ENCODE measurements at places on chromosomes 16 and 17.

DNA sequence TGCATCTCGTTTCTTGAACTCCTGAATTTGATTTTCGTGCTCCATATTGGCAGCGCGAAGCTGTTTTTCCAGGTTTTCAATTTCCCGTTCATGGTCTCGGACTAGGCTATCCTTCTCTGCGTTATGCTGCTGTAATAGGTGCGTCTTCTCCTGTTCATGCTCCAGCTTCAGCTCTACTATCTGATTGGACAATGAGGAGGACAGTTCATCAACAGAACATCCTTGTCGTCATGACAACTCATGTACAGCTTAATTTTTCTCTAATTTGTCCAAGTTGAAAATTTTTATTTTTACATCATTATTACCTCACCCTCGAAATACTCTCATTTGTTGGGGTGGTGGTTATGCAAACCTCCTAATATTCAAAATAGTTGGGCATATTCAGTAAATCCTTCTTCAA, 289.8 kb downstream of the CEP112 start:
- no peak for DNase-seq

DNA sequence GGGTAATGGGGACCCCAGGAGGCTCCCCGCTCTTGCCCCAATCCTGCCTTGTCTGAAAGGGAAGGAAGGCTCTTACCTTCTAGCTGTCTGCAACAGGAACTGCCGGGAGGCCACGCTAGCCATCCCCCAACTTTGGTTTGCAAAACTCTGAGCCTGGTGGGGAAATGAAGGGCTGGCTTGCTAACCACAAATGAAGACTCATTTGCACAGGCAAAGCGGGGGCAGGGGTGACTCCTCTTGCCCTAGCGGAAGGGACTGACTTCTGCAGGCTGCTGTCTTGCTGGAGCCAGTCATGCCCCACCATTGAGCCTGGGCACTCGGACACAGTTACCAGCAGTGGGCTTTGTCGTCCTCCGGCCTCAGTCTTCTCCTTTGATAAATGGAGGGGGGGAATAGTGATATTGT, 52.6 kb downstream of the PLCG2 start:
- no peak for DNase-seq

- DNase-seq = no peak
Observed at GRCh38 chr16:48330189-48330840, 54.9 kb downstream of the SIAH1 start.

- DNase-seq = no peak
Observed at GRCh38 chr17:35795007-35795870, at the start of gene MMP28. MMP28 (minus strand) TSS chr17:35795641; CDS start chr17:35795377, 264 bp downstream.

DNA sequence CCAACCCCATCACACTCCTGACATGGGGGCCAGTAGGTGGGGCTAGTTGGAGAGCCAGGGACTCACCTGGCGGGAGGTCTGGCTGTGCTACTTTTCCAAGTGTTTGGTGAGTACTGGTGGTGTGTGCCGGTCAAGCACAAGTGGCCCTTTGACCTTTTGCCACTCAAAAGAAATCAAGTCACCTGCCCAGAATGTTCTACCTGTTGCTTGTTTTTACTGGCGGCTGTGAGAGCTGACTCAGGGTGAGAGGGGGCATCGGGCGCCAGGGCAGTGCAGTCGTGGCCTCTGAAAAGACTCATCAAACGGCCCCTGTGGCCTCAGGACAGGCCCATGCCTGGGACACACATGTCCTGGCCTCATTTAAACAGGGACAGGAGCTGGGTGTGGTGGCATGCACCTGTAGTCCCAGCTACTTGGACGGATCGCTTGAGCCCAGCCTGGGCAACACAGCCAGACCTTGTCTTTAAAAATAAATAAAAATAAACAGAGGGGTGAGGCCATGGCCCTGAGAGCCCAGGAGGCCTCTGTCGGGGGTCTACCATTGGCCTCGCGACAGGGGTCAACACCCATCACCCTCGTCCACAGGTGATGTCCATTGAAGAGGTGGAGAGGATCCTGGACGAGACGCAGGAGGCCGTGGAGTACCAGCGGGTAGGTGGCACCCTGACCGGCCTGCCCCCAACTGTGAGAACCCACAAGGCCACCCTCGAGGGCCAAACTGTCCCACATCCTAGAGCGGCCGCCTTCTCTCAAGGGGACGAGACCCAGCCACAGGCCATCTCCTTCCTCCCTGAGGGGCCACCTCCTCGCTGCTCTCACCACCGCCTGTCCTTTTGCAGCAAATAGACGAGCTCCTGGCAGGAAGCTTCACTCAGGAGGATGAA, 5.0 kb downstream of the CHMP6 start:
- no peak for DNase-seq

DNA sequence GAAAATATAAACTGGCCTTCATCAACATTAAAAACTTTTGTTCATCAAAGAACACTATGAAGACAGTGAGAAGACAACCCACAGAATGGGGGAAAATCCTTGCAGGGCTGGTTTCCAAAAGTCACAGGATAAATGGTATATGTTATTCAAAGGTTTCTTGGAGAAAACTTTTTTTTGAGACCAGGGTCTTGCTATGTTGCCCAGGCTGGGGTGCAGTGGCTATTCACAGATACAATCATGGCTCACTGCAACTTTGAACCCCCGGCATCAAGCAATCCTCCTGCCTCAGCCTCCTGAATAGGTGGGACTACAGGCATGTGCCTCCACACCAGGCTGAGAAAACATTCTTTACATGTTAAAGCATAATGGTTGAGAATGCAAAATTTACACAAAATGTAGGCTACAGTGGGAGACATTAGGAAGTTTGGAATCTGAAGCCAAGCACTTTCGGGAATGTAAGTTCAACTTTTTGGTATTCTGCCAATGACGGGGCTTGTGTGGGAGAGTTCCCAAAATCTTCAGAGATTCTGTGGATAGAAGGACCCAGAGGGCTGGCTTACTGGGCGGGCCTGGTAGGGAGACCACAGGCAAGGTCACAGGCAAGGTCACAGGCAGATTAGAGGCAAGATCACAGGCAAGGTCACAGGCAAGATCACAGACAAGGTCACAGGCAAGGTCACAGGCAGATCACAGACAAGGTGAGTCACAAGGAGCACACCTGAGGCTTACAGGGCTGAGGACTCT, 24.2 kb upstream of the ATP2A3 start:
- no peak for DNase-seq

GRCh38 chr17:27756467-27757371, 43.6 kb downstream of the NOS2 start:
- no peak for DNase-seq

GRCh38 chr17:73316919-73317505, 5.2 kb upstream of the CDC42EP4 start:
- DNase-seq = no peak

DNA sequence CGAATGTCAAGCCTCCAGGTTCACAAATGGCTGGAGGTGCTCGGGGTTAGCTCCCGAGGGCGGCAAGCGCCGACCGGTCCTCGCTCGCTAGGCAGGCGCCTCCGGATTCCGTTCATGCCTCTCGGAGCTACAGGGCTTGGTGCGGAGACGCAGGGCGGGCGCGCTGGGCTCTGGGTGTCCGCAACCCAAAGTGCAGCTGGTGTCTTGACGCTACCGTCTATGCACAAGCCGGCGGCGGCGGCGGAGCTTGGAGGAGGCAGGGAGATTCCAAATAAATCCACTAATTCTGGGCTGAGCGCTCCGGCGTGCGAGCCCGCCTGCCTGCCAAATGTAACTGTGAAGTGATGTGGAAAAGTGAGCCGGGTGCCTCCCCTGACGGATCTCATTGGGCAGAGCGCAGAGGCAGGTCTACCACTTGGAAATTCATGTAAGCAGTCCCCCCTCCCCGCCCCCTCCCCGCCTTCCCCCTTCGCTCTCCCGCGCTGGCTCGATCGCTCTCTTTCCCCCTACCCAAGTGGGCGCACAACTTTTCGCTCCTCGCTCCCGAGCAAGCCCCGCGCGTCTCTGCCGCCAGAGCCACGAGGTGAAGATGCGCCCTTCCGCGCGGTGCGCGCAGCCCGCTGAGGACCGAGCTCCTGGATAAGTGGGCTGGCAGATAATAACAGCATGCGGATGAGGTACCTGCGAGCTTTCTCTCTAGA, at the start of gene CDH8:
CDH8 (minus strand) TSS at position 338 of the 701 bp plus-strand sequence. CDS start 15,035 bp downstream, outside the sequence.
- DNase-seq = no peak

DNA sequence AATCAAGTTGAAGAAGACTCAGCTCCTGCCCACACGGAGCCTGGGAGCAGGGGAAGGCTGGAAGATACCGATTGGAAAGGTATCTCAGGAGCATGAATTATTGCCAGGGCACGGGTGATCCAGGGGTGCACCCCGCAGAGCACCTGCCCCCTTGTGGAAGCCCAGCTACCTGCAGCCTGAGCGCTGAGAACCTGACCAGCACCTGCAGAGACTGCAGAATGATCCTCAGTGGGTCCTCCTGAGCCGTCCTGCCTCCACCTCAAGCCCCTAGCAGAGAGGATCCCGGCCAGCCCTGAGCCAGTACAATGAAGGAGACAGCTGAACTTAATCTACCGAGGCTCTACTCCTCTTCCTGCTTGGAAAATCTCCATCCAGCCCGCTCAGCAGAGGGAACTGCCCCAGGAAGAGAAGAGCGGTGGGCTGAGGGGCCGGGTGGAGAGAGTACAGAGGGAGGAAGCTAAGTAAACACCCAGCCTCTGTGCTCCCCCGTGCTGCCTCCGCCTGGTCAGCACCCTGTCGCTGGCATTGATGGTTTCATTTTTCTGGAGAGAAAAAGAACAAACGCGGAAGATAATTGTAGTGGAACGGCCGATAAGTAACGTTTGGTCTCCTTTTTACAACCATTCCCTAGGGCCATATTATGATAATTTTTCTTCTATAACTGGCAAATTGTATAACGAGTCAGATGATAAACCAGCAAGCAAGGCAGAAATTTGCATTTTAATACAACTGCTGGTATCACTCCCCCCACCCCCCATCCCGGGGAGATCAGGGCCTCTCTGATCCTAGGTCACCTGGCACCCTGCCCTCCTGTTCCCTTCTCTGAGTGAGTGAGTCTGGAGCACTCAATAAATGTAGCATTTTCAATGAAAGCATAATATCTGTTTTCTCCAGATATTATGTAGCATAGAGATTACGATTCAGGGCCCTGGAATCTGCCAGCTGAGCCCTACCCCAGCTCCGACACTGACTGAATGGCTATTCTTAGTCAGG, 204.5 kb upstream of the RPL38 start:
- no peak for DNase-seq

- no peak for DNase-seq
Observed at GRCh38 chr16:685967-686366, 1.8 kb upstream of the JMJD8 start.

DNA sequence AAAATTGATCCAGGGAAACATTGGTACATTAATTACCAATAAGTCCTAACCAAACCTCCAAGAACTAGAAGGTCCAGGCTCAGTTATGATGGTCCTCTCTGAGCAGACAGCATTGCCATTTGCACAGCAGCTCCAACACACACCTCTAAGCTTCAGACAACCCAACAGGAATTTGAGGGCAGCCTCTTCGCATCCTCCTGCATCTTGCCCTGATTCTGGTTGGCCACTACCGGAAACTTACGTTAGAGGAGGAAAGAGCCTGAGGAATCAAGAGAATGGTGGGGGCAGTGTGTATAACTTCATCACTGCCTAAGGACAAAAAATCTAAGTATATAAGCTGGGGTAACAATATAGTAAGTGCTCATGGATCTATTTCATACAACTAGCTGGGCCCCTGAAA, 15.7 kb downstream of the FAM117A start:
- DNase-seq = no peak

GRCh38 chr16:86669937-86670749, 91.8 kb downstream of the FOXL1 start:
- DNase-seq = no peak

DNA sequence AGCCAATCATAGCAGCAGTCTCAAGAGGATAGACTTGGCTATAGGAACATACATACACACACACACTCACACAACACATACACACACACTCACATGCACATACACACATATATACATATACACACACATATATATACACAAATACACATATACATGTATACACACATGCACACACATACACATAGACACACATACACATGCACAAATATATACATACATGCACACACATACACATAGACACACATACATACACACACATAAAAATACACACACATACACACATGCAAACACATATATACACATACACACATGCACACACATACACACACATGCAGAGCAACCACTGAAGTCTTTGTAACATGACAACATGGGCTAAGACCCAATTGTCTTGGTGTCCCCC, 19.7 kb downstream of the CBLN1 start:
- DNase-seq = no peak

DNA sequence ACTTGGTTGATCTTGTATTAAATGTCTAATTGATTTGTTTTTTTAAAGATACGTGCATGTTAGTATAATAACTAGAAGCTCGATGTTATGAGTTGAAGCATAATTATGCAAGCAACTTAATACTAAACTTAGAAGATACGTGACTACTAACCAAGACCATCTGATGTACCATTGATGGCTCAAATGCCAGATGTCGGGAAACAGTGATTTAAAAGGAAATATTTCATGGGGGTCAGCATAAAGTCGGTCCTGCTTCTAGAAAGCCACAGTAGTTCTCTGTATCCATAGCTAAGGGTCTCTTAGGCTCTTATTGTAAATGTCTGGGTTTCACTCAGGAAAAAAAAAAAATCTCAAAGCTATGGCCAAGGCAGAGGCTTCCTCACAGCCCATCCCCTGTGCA, 61.2 kb upstream of the RBFOX1 start:
- no peak for DNase-seq

DNA sequence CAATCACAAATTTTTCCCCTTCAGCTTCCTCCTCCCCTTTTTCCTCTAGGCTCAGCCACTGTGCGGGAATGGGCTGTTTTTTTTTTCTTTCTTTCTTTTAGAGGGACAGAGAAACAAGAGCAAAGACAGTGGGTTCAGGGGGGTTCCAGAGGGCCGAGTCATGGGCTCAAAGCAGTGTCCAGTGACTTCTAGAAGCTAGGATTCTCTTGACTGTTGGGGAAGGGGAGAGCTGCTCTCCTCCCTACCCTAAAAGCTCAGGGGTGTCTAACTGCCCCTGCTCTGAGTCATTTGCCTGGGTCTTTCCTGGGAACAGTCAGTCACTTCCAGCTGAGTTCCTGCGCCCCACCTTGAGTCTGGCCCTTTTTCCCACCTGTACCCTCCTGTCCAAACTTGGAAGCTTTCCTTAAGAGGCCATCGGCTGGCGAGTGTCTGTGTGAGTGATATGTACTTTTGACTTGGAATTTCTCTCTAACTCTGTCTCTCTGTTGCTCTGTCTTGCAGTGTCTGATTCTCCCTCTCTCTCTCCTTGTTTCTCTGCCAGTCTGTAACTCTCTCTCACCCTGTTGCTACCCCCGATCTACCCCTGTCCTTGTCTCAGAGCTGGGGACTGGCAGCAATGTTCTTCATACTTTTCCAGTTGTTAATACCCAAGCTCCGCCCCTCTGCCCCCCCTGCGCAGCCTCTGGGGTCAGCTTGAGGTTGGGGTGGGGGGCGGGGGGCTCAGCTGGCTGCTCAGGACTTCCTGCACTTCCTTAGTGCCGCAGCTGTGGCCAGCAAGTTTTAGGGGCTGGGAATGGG, 2.4 kb downstream of the THRA start:
- no peak for DNase-seq

GRCh38 chr16:54212893-54213292, 73.7 kb downstream of the IRX3 start:
- DNase-seq = no peak

All from amniotic stem cell (primary cell).